ENCODE measurements at places on chromosomes 3 and 15.

DNA sequence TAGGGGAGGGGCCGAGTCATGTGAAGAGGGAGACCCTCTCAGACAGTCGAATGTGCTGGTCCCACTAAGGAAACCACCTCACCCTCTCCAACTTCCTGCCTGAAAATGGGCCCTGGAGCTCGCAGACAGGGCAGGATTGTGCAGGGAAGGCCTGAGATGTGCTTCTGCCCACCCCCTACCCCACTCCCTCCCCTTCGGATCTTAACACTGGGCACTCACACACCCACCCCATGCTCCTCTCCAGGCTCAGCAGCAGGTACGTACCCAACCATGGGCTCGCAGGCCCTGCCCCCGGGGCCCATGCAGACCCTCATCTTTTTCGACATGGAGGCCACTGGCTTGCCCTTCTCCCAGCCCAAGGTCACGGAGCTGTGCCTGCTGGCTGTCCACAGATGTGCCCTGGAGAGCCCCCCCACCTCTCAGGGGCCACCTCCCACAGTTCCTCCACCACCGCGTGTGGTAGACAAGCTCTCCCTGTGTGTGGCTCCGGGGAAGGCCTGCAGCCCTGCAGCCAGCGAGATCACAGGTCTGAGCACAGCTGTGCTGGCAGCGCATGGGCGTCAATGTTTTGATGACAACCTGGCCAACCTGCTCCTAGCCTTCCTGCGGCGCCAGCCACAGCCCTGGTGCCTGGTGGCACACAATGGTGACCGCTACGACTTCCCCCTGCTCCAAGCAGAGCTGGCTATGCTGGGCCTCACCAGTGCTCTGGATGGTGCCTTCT is 20.0 kb downstream of the ATRIP start:
- DNase-seq = no peak

DNA sequence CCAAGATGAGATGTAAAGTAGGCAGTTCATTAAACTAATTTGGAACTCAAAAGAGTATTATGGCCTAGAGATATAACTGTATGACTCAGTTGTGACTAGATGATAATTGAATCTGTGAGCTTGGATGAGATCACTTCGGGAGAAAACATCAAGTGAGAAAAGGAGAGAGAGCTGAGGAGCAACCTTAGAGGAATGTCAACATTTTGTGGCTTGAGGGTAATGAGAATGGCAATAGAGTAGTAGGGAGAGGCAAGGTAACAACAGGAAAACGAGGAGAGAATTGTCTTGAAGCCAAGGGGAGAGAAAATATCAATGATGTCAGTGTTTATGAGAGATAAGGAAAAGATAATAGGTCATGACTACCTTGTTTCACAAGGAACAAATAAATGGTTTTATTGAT is 580.2 kb downstream of the NLGN1 start:
- DNase-seq = no peak

GRCh38 chr3:197493049-197493448 is 62.7 kb downstream of the BDH1 start:
- DNase-seq = no peak

DNA sequence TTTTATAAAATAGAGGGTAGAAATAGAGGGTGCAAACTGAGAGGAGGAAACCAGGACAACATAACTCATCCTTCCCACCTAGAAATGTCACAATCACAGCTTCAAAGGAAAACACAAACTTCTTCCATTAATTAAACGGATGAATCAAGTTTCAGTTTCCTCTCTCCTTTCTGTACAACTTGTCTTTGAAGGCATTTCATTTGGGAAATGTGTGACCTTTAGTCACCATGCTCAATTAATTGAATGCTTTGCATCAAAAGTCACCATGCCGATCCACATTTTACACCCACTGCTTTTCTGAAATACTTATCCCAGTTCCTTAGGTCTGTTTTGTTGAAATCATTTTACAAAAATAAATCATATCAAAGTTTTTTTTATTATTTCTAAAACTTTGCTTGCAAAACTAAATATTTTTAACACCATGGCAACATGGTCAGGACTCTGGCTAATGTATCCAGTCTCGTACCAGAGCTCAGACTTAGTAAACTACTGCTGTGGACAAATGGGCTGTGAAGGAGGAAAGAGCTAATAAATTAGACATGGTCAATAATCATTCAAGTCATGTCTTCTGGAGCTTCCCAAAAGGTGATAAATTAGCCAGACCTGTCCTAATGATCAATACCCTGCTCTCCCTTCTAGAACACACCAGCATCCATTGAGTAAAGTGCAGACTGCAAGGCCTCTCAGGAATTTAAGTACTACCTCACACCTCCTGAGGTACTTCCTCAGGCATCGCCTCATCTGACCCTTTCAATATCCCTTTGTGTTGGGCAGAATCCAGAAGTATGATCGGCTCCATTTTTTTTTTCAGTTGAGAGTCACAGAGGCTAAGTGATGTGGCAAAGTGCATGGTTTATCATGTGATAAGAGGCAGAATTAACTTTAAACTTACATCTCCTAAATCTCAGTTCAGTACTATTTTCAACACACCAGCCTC is 161.3 kb downstream of the GREM1 start:
- DNase-seq = no peak

GRCh38 chr15:42285034-42285433 is 11.8 kb upstream of the TMEM87A start:
- DNase-seq = no peak

DNA sequence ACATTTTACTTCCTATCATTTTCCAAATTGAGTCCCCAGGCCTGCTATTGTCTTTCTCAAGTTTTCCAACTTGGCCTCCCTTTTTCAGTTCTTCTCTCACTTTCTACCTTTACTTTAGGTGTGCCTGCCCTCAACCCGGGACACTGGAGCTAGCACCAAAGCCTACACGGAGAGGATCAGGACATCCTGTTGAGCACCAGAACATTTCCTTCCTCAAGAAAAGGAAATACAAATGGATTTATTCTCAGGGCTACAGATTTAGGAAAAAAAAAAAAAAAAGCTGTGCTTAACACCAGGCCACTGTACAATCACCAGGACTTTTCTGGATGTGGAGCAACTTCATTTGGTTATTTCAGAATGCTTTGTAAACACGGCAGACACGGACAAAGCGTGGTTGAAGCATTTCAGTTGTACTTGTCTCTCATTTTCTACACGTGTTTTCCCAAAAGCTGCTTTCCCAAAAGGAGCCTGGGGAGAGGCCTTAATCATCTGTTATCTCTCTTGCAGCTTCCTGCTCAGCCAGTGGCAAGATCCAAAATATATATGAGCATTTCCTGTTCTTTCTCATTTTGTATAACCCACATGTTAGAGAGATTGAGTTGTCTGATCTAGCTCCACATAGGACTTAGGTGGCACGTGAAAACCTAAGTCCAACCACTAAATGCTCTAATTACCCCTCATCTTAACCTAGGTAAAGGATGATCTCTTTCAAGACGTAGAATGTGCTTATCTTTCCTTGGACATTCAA is 15.5 kb upstream of the ATP1B3 start:
- DNase-seq = no peak

DNA sequence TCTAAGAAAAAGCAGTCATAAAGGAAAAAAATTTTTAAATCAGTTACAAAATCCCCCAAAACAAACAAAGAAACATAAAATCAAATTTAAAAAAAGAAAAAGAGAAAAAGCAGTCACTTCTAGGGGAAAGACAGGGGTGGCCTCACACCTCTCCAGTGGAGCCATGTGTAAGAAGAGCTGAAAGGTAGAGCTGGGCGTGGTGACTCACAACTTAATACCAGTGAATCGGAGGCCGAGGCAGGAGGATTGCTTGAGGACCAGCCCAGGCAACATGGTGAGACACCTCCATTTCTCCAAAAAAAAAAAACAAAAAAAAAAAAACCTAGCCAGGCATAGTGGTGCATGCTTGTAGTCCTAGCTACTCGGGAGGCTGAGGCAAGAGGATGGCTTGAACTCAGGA is 14.7 kb downstream of the MESD start:
- DNase-seq = no peak

DNA sequence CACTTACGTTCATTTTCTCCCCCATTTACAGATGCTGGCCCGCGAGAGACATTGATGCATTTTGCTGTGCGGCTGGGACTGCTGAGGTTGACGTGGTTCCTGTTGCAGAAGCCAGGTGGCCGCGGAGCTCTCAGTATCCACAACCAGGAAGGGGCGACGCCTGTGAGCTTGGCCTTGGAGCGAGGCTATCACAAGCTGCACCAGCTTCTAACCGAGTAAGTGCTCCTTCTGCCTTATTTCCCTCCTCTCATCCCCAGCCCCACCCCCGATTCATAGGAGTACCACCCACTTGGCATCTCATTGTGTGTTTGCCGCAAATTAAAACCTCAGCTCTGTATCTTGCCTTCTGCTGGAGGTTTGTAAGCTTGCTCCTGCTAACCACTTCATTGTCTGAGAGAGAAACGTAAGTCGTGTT is 163.3 kb downstream of the AKAP13 start:
- DNase-seq = no peak

- DNase-seq = no peak
These were observed 21.8 kb downstream of the MRPS11 start for GRCh38 chr15:88489321-88489720.

- no peak for DNase-seq
These were observed 8.4 kb downstream of the NBEAL2 start for GRCh38 chr3:46987743-46988401.

GRCh38 chr3:146577662-146578061 is 27.5 kb downstream of the PLSCR5 start:
- peak; percentile 43 for DNase-seq

- no peak for DNase-seq
These were observed 62.5 kb downstream of the FAM43A start for GRCh38 chr3:194748225-194748624.

GRCh38 chr15:69532066-69532465 is 79.4 kb downstream of the RPLP1 start:
- DNase-seq = no peak

- DNase-seq = no peak
These were observed 17.4 kb downstream of the THBS1 start for GRCh38 chr15:39598186-39598850.

DNA sequence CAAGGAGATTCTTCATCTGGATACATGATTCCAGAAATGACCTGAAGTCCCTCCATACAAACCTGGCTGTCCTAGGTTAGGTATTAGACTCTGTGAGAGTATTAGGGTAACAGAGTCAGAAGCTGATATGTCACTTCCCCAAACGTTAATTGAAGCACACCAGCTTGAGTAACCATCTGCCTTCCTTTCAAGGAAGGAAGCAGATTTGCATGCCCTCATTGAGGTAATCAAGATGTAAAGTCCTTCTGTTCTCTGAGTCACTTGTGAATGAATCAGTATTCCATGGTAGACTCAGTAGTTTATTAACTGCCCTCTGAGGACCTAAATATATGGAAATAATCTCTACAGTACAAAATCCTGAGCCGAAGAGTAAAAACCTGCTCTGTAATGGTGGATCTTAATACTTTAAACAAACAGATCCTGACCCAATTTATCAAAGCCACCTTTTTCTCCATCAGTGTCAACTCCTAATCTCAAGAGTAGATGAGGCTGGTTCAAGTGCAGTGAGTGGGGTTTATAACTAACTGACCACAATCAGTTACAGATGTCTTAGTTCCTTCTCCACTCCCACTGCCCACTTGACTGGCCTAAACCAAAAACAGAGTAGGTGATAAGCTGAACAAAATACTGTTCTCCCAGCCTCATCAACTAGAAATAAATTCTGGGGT is 246.2 kb upstream of the CHRM5 start:
- DNase-seq = no peak

GRCh38 chr15:72345280-72345679 is 25.3 kb upstream of the CELF6 start:
- no peak for DNase-seq

DNA sequence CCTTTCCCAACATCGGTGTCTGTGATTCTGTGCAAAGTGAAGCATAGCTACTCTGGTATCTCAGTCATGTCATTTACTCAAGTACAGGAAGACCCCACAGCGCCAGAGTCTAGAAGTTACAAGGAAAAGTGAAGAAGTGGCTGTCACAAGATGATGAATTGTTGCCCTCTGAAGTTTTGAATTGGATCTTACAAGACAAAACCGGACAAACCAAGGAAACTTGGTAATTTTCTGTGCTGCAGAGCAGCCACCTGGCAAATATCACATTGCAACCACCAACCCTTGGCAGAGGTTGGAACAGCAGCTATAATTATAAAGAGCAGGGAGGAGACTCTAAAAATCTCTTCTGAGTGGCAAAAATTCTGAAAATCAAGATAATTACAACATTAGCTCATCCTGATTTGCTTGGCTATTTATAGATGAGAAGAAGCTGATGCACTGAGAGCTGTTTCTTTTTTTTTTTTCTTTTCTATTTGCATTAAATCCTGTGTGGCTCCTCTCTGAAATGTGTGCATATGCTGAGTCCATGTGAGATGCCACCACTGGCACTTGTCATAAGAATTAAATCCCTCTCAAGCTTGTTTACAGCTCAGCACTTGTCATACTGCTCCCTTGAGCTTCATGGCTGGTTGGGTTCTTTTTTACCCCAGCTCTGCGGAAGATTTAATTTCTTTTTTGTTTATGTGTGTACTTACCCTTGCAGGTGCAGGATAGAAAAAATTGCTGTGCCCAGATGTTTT is 68.0 kb upstream of the MNS1 start:
- no peak for DNase-seq

GRCh38 chr3:42507252-42507651 is 4.8 kb downstream of the VIPR1 start:
- no peak for DNase-seq

GRCh38 chr3:151869181-151869580 is 4.3 kb upstream of the SUCNR1 start:
- no peak for DNase-seq

DNA sequence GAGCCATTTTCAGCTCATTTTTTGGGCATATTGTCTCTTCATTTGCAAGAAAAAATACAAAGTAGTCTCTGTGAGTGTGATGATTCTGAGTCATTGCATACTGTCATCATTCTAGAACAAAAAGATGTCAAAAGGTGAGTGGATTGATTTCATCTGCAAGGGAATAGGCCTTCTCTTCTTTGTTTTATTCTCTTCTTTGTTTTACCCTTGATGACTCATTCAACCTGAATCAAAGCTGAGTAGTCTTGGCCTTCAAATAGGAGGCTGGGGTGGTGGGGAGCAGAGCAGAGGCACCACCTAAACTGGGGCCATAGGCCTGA is 25.4 kb downstream of the CYP19A1 start:
- DNase-seq = no peak

- no peak for DNase-seq
These were observed 265.1 kb downstream of the NFKBIZ start for GRCh38 chr3:102114264-102114979.

- no peak for DNase-seq
These were observed 131.6 kb upstream of the HACD2 start for GRCh38 chr3:123716411-123716810.

DNA sequence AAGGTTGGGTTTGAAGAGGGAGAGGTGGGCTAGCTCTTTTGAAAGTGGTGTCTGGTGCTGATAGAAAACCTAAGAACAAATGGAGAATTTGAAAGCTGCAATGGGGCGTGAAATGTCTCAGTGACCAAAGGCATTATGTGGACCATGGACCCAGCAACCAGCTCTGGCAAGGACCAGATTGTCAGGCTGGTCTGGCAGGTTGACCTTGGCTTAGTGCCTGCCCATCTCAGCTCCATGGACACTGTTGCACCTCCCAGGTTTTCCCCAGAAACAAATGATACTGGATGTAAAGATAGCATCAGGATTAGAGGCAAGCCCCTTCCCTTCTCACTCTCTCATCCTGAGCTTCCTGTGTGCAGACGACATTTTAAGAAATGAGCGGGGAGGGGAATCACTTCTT is 302.9 kb upstream of the LRRFIP2 start:
- no peak for DNase-seq

- DNase-seq = no peak
These were observed 96.4 kb downstream of the MYRIP start for GRCh38 chr3:39905788-39906187.

- DNase-seq = no peak
These were observed 22.6 kb upstream of the DUSP7 start for GRCh38 chr3:52078781-52079560.
